ENCODE measurements at places on chromosomes 5 and 9.

DNA sequence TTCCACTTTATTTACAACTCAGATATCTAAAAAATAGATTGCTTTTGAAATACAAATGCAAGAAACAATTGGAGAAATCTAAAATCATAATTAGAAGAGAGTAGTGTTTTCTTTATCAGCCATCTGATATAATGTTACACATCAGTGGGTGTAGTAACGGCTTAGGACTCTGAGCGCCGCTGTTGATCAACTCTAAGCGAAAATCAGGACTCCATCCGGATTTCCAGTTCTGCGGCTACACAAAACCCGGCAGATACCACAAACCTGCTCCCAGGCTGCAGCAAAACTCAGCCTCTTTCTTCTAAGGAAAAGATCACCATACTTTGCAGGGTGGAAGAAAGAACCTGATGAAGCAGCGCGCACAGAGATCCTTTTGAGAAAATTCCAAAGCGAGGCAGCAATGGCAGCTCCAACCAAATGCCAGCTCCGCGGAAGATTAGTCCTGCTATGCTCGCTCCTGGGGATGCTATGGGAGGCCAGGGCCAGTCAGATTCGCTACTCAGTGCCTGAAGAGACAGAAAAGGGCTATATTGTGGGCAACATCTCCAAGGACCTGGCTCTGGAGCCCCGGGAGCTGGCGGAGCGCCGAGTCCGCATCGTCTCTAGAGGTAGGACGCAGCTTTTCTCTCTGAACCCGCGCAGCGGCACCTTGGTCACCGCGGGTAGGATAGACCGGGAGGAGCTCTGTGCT is at the start of gene PCDHGA9:
Gene PCDHGA9 (plus strand): TSS at position 226 of the 691 bp plus-strand sequence. CDS start 175 bp downstream, at position 401.
- no peak for DNase-seq

GRCh38 chr5:74632947-74633356 is 7.6 kb downstream of the ENC1 start:
- no peak for DNase-seq

DNA sequence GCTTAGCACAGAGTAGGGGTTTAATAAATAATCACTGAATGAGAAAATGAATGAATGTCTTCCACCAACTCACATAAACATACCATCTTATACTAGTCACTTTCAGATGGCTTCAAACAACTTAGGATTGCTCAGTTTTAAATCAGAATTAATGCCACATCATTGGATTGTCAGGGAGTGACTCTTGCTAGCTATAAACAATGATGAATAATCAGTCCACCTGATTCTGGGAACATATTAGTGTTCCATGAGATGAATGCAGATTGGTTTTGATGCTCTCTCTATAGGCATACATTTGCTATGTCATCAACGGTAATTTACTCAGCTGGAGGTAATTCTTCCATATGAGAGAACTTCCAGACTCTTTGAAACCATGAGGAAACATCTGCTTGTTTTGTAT is 97.4 kb downstream of the CDH9 start:
- DNase-seq, result no peak

DNA sequence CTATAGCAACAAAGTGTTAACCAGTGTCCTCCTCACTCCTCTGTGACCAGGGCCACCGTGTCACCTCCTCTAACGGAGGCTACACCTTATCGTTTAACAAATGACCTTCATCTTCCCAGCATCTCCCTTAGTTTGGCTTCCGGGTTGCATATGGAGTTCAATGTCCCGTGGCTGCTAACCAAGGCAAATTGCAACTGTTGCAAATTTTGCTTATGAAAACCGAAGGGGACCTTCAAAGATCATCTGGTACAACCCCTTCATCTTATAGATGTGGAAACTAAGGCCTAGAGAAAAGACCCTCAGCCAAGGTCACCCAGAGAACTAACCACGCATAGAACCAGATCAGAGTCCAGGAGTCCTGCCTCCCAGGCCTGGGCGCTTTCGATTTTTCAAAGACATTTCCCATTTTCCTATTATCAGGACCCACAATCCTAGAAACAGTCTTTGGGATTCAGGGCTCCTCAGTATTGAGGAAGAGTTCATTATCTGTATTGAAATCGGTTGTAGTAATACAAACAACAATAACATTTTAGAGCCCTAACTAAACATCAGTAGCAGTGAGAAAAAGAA is 1.4 kb downstream of the PRELID2 start:
- DNase-seq, result no peak

DNA sequence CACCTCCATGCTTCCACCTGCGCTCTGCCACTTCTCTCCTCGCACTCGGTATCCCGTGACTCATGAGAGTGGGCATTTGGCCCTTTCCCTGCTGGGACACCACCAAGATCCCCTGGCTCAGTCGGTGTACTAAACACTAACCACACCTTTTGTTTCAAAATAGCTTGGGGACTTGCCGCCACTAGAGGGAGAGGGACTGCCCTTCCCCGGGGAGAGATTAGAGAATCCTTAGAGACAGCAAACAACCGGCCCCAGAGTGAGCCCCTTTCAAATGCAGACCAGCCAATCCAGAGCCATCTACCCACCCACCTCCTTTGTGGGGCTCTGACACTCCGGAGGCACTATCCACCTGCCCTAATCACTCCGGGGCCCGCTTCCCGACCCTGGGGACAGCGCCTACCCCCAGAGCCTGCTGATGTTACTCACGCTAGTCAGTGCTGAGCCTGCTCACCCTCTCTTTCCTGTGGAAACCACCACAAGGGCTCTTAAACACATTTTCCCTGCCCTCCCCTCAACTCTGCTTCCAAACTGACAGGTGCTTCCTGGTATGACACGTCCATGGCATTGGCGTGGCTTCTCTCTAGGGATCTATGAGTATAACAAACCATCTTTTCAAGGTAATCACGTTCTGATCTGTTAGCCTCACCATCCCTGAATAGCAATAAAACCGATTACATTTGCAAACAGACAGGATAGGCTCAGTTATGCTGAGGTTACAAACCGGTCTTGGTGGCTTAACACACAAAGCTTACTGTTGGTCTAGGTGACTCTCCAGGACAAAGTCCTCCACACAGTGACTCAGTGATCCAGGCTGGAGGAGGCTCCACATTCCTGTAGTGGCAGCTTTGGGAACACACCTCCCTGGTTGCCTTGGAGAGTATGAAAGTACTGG is 180.1 kb upstream of the MVB12B start:
- DNase-seq, result no peak

GRCh38 chr9:83440641-83441040 is 97.6 kb downstream of the FRMD3 start:
- DNase-seq, result no peak

- no peak for DNase-seq
Measured at GRCh38 chr5:60598424-60598823, 101.5 kb downstream of the DEPDC1B start.

DNA sequence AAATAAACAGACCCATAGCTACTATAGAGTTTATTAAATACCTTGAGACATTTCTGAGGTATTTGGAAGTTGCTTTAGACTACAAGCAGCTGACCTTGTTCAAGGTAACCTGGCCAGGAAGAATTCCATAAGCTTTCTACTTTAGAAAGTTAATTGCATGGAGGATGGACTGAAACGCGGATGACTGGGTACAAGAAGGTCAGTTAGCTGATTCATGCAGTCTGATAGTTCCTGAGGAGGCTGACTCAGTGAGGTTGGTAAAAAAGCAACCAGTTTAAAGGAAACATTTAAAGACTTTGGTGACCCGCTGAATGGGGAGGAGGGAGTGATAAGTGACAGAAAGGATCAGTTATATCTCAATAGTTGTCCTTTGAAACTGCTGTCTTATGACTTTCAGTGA is 670.1 kb upstream of the CDH9 start:
- DNase-seq, result no peak

- DNase-seq, result no peak
Measured at GRCh38 chr5:74595143-74595925, 45.2 kb downstream of the ENC1 start.

GRCh38 chr9:86508208-86508903 is 154.1 kb upstream of the TUT7 start:
- DNase-seq, result no peak

- DNase-seq, result no peak
Measured at GRCh38 chr5:35036536-35036935, 11.2 kb downstream of the AGXT2 start.

DNA sequence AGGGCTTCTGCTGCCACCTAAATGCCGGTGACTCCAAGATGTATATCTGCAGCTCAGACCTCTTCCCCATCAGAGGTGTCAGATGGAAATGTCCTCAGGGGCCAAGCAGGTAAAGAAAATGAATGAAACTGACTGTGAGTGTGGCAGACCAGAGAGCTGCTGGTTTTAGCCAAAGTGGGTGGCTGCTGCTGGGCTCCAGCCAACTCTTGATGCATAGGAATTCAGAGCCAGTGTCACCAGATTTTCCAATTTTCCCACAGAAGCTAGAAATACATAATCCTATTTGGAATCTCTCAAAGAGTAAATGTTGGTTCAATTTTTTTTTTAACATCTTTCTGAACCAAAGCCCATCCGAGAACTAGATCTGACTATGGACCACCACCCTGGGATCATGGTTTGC is 161.2 kb upstream of the SPRY4 start:
- DNase-seq, result no peak

GRCh38 chr5:87845734-87846133 is 422.9 kb downstream of the TMEM161B start:
- DNase-seq, result no peak

- DNase-seq, result peak; percentile 65
Measured at GRCh38 chr9:109817846-109818472, 38.0 kb downstream of the PALM2AKAP2 start.

- no peak for DNase-seq
Measured at GRCh38 chr5:160500786-160501779, 79.4 kb downstream of the PTTG1 start.

DNA sequence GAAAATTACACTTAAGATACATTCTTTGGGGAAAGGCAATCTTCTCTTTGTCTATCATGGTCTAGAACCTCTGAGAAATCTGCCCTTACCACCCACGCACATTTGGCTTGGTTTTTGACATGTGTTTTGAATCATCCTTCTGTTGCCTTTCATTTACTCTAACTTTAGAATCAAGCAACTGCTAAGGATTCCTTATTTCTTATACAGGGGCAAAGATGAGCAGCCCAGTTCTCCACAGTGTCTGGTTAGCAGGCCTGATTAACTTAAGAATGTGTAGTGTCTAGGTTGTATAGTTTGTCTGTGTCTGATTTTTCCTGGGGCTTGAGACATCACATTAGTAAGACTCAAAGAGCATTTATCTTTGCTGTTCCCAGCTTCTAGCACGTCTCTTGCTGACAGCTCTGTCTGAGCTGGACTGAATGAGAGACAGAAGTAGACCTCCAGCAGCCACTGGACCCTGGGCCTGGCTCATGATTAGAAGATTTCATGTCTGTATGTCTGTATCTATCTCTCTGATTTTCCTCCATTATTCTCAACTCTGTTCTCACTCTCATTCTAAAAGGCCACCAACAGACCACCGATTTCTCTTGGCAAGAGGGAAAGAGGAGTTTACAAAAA is 31.8 kb upstream of the PCA3 start:
- DNase-seq, result no peak

- no peak for DNase-seq
Measured at GRCh38 chr5:81164936-81165335, 68.2 kb upstream of the CKMT2 start.

GRCh38 chr9:71747576-71747975 is 20.7 kb downstream of the CEMIP2 start:
- DNase-seq, result no peak

DNA sequence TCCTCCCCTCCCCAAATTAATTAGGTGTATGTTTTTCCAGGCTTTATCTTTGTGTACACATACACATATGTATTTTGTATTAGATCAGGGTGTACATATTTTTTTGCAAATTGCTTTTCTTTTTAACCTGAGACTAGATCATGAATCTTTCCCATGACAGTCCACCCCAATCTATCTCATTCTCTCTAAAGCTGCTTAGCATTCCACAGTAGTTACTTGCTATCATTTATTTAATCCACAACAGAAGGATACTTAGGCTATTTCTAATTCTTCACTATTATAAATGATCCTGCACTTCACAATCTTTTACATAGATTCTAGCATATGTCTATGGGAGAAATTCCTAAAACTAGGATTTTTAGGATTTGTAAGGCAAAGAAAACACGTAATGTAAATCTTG is 43.9 kb downstream of the SH3RF2 start:
- DNase-seq, result no peak

Measured in head of caudate nucleus (tissue), 42 donors.